Activated gamma-delta T cell (primary cell): ENCODE measurements at places on chromosomes 3 and 15.

GRCh38 chr3:37956723-37957538 is 33.7 kb upstream of the VILL start:
- no peak for DNase-seq

DNA sequence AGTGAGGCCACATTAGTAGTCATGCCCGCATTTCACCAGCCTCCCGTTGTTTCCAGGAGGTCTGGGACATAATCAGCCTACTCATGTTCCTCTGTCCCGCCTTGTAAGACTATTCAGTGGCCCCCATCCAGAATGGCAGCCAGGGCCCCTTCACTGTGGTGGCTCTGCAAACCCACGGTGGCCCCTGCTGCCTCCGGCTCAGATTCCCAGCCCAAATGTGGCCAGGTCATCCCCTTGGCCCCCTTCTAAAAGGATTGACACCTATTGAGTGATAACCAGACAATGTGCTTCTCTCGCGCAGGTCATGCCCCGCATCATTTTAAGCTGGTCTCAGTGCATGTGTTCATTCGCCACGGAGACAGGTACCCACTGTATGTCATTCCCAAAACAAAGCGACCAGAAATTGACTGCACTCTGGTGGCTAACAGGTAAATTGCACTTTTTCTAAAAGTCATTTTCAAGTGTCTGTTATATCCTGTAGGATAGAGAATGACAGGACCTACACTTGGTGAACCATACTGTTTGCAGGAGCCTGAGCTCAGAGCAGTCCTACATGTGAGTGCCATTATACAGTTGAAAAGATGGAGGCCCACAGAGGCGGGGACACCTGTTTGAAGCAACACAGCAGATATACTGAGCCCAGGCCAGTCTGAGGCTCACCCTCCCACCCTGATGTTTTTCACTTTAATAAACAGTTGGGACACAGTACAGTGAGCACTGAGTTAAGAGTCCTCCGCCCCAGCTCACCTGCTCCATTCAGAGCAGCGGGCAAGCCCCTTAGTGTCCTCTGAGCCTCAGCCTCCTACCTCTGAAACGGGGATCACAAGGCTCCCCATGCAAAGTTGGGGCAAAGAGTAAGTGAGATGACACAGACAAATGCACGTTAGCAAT is 47.7 kb downstream of the PXYLP1 start:
- DNase-seq: no peak

GRCh38 chr15:92161039-92161670 is 232.5 kb upstream of the ST8SIA2 start:
- DNase-seq: no peak

DNA sequence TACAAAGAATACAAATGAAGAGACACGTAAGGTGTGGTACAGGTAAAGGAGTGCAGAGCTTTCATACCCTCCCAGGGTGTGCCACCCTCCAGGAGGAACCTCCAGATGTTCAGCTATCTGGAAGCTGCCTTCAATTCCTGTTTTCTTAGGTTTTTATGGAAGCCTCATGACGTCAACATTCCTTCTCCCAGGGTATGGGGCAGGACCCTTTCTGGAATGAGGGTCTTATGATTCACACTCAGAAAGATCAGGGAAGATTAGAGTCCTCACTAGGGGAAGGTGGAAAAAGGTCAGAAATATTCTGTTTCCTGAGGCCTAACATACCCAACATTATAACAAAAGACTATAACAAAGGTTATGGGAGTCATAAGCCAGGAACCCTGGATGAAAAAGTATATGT is 99.8 kb upstream of the PLCL2 start:
- DNase-seq: no peak

DNA sequence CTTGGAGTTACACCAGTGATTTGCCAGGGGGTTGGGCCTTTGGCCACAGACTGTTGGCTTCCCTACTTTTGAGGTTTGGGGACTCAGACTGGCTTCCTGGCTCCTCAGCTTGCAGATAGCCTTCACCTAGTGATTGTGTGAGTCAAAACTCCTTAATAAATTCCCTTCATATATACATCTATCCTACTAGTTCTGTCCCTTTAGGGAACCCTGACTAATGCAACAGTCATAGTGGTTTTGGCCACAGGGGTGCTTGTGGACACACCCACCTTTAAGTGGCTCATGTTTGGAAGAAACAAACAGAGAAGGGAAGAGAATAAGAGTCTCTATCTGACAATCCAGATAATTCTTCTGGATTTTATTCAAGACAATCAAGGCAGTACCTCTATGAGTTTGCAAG is 457.7 kb downstream of the EPHA3 start:
- no peak for DNase-seq

GRCh38 chr3:152259468-152259867 is 9.3 kb upstream of the MBNL1 start:
- DNase-seq: no peak

GRCh38 chr3:61765157-61765876 is 203.9 kb downstream of the PTPRG start:
- no peak for DNase-seq

DNA sequence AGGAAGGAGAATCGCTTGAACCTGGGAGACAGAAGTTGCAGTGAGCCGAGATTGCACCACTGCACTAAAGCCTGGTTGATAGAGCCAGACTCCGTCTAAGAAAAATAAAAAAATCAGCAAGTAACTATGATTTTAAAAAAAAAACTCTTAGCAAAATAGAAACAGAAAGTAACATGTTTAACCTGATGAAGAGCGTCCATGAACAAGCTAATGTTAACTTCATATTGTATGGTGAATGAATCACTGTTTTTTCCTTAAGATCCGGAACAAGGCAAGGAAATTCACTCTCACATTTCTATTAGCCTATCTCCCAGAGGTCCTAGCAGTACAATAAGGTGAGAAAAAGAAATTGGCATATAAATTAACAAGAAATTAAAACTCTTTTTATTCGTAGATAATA is 69.0 kb downstream of the RFX7 start:
- no peak for DNase-seq

GRCh38 chr3:187027531-187028278 is 97.4 kb downstream of the ST6GAL1 start:
- DNase-seq: no peak

DNA sequence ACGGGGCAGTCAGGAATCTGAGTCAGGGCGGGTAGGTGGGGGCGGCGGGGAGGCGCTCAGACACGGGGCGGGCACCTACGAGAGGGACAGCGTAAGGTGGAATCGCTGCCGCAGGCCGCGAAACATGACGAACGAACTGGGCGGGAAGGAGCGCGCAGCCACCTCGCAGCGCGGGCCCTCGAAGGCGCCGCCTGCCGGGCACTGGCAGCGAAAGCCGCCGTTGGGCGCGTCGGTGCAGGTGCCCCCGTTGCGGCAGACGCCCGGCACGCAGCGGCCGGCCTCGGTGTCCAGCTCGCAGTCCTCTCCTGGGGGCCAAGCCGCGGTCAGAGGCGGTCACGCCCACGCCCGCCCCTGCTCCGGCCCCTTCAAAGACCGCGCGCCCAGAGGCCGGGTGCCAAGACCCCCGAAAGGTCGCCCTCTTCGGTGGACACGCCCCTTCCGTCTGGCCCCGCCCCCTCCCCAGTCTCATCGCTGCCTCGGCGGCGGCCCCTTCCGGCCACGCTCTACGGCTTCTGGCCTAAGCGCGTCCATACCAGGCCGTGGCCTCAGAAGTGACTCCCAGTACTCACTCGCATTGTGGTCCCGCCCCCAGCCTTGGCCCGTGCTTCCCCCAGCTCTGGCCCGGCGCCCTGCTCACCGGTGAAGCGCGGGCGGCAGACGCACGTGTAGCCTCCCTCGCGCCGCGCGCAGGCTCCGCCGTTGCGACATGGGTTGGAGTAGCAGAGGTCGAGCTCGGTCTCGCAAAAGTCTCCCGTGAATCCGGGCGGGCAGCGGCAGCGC is 6.4 kb downstream of the CELSR3 start:
- DNase-seq: peak; percentile 76

GRCh38 chr3:144687862-144688261 is 716.2 kb downstream of the DIPK2A start:
- DNase-seq: no peak

DNA sequence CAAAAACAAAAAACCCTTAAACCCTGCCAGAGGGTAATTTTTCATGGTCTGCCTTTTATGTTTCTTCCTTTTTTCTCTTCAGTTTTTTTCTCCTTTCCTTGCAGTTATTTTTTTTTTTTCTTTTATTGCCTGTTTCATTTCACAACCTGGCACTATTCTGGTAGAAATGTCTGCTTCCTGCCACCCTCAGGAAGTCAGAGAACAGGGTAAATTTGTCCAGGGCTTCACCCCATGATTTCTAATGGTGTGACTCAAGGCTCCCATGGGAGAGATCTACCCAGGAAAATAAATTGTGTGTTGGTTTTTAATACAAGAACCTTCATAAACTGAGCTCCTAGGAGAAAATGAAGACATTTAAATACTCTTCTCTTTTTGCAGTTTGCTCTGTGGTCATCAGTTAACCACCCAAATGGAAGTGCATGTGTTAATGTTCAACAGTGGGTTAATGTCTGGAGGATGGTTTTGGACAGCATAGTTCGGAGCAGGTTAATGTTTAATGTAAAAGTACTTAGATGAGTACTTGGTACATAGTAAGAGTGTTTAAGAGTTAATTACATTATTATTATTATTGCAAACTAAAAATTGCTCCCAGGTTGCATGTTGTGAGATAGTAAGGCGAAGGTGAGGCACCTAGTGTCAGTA is 45.9 kb downstream of the CGNL1 start:
- DNase-seq: no peak

DNA sequence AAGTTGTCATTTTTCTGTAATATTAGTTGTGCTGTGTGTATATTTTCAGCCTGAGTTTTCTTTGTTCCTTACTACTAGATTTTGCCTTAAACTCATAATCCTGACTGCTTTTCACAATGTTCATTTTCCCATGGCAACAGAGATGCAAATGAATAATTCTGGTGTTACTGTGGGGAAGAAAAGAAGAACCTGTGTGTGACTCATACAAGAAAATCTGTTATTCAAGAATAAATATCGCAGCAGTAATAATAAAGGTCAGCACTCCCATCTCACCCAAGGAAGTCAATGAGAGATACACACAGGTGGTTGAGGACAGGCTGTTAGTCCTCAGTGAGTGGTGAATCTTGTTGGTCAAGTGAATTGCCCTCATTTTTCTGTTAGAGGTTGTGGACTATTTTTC is 656.6 kb upstream of the NAALADL2 start:
- no peak for DNase-seq

DNA sequence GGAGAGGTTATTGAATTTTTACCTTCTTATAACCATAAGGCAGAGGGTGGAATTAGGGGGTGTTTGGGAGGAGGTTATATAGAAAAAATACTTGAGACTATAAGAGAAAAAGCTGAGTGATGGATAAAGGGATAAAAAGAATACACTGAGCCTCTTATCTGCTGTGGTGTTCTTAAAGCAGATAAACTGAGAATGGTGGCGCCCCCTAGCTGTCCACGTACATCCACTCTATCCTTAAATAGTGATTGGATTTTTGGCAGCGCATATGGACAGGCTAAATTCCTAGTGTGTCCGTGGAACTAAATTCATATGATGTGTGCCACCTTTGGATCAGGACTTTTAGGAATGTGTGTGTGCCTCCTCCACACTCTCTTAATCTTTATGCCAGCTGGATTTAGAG is 121.1 kb downstream of the OXSM start:
- DNase-seq: no peak

GRCh38 chr15:71231758-71232157 is 116.5 kb downstream of the THSD4 start:
- no peak for DNase-seq

DNA sequence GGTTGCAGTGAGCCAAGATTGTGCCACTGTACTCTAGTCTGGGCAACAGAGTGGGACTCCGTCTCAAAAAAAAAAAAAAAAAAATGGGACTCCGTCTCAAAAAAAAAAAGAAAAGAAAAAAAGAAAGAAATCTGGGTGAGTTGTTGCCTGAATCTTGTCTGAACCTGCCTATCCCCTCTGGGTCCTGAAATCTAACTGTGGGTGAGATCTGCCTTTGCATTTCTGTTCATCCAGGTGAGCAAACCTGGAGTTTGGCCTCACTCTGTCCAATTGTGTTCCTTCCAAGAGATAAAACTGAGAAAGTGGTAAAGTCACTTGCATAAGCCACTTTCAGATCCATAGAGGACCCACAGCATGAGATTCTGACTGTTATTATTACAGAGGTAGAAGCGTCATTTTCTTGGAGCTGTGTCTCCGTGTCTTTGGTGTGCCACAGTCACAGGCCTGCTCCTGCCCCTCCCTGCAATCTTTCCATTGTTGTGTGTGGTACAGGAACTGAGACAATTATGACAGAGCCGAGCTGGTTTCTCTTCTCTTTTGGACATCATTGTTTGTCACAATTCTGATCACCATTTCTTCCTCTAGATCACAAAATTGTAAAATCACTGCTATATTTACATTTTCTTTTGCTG is 235.9 kb downstream of the LPP start:
- no peak for DNase-seq

DNA sequence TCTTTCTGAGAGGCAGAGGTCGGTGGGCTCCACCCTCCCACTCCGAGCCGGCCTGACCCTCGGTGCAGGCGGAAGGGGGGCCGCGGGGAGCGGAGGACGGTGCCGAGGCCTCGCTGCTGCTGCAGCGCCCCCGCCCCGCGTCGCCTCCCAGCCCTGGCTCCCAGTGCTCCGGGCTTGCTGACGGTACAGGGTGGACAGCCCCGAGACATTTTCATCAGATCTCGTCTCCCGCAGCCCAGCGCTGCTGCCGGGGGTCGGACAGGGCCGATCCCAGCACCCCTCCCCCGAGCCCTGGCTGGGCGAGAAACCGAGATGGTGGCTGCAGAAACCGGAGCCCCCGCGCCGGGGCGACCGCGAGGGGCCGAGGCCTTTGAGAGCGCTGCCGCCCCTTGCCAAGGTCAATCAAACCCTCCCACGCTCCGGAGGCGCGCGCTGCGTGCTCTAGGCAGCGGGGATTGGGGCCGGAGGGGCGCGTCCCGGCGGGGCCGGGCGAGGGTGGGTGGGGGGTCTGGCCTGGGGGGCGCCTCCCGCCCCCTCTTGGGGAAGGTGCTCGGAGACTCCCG is 42.5 kb downstream of the EPHB3 start:
- no peak for DNase-seq

DNA sequence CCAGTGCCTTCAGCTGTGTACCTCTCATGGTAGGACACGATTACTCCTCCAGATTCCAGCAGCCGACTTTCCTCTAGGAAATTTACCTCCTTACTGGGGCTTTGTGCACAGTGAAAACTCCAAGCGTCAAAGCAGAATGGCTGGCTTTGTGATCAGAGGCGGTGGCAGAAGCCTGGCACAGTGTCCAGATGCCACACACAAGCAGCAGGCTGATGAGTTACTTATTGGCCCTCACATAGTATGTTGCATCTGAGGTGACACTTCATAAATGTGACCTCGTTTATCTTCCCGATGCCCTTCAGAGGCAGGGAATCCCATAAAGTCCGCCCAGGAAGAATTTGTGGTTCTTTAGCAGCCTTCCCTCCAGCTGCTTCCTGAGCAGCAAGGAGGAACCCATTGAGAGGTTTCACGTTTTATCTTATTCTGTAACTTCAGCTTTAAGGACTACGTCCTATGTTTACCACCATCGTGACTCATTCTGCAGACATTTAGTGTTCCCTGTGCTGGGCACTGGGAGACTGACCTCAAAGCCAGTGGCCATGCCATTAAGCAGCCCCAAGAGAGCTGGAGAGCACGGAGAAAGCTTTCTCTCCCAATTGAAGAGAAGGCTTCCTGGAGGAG is 107.1 kb upstream of the C15orf61 start:
- DNase-seq: no peak

GRCh38 chr3:5560199-5560598 is 372.7 kb downstream of the EDEM1 start:
- no peak for DNase-seq

- peak; percentile 51 for DNase-seq
Observed at GRCh38 chr15:78264304-78265136, at the start of gene DNAJA4. DNAJA4 (plus strand) TSS chr15:78264562; CDS start chr15:78264764, 202 bp downstream.

- DNase-seq: no peak
Observed at GRCh38 chr3:54889731-54890130, 38.1 kb downstream of the LRTM1 start.

GRCh38 chr3:123130079-123130750 is 63.4 kb downstream of the PDIA5 start:
- no peak for DNase-seq
